Spinal cord (tissue), 10 donors: ENCODE measurements at places on chromosomes 6 and 20. TPM values are rescaled to one million over a fixed set of nuclear protein-coding genes. Genes with fewer than 3 reads are reported as not detected.

- no peak for DNase-seq
Measured at GRCh38 chr20:3704087-3704486, 8.3 kb downstream of the SIGLEC1 start.

- no peak for DNase-seq
Measured at GRCh38 chr6:134903448-134903847, 46.5 kb downstream of the ALDH8A1 start.

GRCh38 chr6:135346747-135347146 lies 150.8 kb downstream of the AHI1 start:
- no peak for DNase-seq

- DNase-seq = no peak
Measured at GRCh38 chr20:35215066-35215956, 11.2 kb upstream of the MMP24 start.

DNA sequence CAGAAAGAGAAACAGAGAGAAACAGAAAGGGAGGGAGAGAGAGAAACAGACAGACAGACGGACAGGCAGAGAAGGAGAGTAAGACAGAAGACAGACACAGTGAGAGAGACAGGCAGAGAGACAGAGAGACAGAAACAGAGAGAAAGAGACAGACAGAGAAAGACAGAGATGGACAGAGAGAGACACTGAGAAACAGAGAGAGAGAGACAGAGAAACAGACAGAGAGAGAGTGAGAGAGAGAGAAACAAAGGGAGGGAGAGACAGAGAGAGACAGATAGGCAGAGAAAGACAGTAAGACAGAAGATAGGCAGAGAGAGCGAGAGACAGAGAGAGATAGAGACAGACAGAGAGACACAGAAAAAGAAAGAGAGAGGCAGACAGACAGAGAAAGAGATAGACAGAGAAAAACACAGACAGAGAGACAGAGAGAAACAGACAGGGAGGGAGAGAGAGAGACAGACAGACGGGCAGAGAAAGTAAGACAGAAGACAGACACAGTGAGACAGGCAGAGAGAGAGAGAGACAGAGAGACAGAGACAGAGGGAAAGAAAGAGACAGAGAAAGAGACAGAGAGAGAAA lies 753.4 kb upstream of the DEFB115 start:
- no peak for DNase-seq

DNA sequence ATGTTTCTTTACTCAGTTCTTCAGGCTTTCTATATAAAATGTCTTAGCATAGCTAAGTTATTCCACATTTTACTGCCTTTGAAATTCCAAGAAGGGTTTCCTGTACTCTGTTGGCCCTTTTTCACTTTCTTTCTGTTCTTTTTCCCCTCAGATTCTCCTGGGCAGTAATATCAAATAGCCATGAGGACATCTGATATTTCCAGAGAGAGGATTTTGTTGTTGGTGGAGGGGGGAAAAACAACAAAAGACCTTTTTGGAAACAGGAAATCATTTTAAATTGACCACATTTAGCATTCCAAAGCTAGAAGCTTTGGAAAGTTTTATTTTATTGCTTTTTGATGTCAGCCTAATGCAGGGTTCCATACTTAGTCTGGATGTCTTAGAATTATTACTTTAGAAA lies 445.4 kb downstream of the GJA1 start:
- no peak for DNase-seq

- peak; percentile 63 for DNase-seq
Measured at GRCh38 chr6:34132486-34133185, 13.3 kb downstream of the GRM4 start.

- DNase-seq = no peak
Measured at GRCh38 chr6:147065786-147066185, 138.4 kb upstream of the STXBP5 start.

The UST gene
- total RNA-seq = 23.9 TPM

The BPIFA1 gene
- total RNA-seq = not detected

The SAPCD1 gene
- 3.4 TPM for total RNA-seq

The CGA gene
- total RNA-seq = not detected
